ENCODE measurements at places on chromosomes 2 and 18.

DNA sequence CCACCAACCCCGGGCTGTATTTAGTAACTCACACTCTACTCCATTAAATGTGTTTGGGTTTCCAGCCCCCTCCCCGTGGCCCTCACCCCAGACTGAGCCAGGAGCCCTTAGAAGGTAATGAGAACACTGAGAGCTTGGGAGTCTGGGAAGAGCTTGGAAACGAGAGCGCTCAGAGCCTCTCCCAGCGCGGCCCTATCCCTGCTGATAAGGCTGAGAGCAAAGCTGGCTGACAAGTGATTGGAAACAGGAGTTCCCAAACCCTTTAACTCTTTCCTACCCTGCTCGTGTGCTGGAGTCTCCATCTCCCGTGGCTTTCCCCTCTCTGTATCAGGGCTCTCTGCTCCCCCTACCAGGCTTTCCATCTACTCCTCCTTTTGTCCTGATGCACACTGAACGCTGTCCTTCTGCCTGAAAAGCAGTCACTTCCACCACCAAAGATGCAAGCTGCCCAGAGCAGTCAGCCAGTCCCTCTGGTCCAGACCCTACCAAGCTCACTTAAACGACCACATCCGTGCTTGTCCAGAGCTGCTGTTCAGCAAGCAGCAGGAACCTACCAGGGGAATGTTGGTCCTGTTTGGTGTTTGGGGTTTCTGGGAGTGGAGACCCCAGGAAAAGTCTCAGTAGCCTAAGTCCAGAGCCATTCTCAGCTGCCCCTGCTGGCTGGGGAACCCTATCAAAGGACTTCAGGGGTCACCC is 100.0 kb upstream of the PKDCC start:
- no peak for DNase-seq

GRCh38 chr2:60966507-60967405 is 50.8 kb upstream of the PEX13 start:
- DNase-seq = no peak

DNA sequence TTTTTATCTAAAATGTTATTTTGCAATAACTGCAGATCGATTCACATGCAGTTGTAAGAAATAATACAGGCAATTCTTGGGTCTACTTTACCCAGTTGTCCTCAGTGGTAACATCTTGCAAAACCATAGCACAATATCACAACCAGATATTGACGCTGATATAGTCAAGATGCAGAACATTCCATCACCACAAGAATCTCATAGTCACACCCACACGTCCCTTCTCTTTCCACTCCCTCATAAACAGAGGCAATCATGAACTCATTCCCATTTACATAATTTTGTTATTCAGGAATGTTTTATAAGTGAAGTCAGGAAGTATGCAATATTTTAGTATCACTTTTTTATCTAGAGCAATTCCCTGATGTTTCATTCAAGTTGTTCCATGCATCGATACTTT is 797.5 kb upstream of the RAB6C start:
- DNase-seq = no peak

GRCh38 chr18:13236411-13236810 is 17.9 kb downstream of the LDLRAD4 start:
- no peak for DNase-seq

GRCh38 chr18:13378150-13378549 is 159.6 kb downstream of the LDLRAD4 start:
- no peak for DNase-seq

- no peak for DNase-seq
These were observed 43.5 kb upstream of the ACVR1C start for GRCh38 chr2:157672129-157672528.

DNA sequence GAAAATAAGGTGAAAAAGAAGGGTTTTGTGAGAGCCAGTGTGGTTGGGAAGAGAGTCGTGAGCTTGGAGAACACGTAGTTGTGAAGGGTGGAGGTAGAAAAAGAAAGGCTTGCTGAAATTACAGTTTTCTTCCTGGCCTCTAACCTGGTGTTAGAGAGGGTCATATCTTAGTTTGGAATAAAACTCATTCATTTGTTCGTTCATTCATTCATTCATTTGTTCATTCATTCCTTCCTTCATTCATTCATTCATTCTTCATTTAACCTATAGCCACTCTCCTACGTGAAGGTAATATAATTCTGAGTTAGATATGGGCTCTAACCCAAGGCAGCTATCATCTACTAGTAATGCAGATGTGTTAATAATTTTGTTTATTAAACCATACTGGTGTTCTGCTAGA is 111.8 kb upstream of the ZNF521 start:
- DNase-seq = no peak

DNA sequence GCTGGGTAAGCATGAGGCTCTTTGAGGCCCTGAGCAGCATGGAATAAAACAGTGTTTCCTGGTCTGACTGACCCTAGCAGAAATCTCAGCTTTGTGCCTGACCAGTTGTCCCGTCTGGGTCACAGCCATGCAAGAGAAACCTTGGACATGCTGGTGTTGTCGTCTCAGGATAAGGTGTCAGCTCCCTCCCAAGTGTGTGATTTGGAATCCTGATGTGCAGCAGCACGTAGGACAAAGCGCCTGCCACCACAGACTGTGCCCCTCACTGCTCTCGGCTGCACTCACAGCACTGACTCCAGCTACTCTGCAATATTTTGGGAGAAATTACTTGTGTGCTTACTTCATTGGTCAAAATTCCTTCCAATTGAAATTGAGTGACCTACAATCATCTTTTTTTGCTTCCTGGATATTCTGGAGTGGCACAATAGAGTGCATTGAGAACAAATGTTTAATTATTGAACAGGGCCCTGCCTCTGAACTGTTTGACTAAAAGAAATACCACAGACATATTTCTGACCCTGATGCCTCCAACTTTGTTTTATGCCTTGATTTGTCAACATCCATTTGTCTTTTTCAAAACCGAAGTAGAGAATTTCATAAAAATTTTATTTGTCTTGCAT is 352.4 kb downstream of the SOCS6 start:
- no peak for DNase-seq

DNA sequence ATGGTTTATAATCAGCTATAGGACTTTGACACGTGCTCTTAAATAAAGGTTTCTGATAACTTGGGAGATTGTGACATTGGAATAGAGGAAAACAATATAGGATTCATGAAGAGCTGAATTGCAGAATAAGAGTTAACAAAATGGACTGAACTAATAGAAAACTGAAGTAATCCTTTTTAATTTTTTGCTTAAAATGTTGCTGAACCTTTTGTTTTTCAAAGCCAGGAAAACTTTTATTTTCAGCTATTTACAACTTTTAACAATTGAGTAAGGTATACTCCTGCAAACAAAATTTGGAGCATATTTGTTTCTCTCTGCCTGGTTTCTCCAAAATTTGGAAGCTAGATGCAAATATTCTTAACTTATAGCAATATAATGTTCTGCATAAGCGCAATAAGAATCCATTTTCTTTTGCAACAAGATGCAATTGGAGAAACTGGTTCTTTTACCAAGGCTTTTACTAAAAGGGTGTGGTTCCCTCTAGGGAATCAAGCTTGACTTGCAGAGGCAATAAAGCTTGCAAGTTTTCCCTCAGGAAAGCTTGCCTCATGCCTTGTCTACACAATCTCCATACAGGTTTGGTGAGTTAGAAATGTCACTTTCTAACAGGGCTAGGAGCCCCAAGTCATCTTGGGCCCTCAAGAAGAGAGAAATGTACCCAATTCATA is 10.3 kb upstream of the PDK1 start:
- no peak for DNase-seq

- DNase-seq = no peak
These were observed 833.2 kb upstream of the CHAC2 start for GRCh38 chr2:52934323-52934898.

GRCh38 chr18:27363872-27364271 is 178.8 kb upstream of the CHST9 start:
- no peak for DNase-seq

DNA sequence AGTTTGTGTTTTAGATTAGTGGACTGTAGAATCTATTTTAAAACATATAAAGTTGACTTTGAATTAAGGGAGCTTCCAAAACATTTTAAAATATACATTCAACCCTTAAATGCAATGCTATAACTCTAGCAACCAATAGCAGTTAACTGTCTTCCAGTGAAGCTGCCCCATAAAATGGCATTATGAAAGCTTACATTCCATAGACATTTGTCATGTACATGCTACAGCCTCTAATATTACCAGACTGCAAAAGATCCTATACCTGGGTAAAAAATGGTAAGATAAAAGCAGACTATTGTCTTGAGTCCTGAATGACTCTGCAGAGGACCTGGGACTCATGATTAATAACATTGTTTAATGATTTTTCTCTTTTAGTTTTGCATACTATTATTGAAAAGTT is 489.4 kb downstream of the LRP1B start:
- DNase-seq = no peak

DNA sequence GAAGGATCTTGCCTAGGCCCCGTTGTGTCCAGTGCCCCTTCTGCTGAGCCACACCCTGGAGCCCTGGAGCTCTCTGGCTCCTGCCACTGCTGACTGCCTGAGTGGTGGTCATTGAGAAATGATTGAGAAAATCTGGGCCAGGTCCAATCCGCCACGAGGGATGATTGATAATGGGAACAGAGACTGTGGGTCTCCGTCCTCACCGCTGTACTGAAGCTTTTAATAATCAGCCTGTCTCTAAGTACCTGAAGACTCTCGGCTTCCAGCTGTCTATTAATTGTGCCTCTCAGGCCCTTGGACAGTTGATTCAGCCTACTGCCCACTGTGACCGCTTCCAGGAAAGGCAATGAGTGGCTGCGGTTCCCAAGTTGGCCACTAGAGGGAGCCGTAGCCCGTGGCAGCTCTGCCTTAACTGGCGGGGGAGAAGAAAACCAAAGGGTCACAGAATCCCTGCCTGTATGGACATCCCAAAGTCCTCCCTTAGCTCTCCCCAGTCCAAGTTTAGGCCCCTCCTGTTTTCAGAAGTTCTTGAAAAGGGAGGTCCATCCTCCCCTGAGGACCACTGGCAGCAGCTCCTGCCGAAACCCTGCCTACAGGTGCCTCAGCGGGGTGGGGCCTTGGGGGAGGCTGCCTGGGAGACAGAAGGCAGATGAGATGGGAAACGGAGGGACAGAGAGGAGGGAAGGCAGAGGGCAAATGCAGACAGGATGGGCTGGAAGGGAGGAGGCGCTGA is 213.6 kb downstream of the TNS1 start:
- DNase-seq = peak; percentile 67

DNA sequence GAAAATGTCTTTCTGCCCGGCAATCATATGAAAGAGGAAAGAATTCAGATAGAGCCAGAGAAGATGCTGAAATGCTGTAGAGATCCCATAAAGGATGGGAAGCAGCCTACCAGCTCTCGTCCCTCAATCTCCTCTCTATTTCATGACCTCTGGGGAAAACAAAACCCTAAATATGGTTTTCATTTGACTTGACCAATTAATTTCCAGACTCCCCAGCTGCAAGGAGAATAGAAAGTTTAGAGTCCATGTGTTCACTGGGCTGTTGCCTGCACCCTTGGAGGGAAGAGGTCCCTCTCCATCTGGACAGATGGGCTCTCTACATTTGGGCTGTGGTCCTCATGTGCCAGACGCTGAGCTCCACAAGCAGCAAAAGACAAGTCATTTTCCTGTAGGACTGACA is 40.6 kb downstream of the CAPN13 start:
- no peak for DNase-seq

- no peak for DNase-seq
These were observed 7.8 kb downstream of the MERTK start for GRCh38 chr2:111905990-111906735.

GRCh38 chr2:233072838-233073237 is 12.7 kb downstream of the INPP5D start:
- no peak for DNase-seq

- DNase-seq = no peak
These were observed 82.5 kb downstream of the LIMS1 start for GRCh38 chr2:108616751-108617161.

DNA sequence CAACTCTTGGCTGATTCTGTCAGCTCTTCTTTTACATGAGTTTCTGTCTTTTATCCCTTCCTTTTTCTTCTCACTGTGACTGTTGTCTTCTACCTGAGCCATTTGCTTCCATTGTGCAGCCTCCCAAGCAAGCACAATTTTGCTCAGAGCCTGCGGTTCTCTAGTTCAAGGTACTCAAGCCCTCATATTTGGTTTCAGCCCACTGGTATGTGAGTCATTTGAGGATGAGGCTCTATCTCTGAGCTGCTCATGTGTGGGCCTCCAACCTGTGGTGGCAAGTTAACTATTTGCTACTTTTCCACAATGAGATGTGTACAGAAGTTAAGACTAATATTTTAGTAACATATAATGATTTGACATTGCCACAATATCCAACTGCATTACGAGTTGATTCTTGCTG is 183.0 kb downstream of the PHLPP1 start:
- DNase-seq = no peak

GRCh38 chr2:75632813-75633212 is 13.8 kb upstream of the MRPL19 start:
- DNase-seq = no peak

DNA sequence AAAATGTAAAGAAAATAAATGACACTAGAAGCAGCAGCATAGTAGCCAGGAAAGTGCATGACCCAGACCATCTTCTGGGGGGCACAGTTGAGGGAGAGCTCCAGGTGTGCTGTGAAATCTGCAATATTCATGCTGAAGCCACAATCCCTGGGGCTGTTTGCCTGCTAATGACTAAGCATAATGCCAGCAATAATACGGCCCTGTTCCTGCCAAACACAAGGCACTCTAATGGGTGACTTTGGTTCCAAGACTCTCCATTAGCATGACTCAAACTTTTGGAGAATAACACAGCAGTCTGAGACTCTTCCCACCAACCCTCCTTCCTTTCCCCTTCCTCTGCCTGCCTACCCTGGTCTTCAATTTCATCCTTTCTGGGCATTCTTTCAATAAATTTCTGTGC is 77.9 kb upstream of the DOCK10 start:
- DNase-seq = no peak

GRCh38 chr2:239961662-239962613 is 63.2 kb downstream of the NDUFA10 start:
- no peak for DNase-seq

DNA sequence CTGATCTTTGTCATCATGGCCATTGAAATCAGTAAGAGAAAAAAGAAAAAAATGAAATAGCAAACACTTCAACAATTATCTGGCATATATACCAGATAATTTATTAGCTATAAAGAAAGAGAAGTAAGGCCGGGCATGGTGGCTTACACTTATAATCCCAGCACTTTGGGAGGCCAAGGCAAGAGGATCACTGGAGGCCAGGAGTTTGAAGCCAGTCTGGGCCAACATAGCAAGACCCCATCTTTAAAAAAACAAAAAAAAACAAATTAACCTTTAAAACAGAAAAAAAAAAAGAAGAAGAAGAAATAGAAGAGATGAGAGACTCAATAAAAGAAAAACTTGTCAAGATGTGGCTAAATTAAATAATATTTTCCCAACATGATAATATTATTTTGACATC is 61.6 kb upstream of the TGIF1 start:
- DNase-seq = no peak

- no peak for DNase-seq
These were observed 73.1 kb downstream of the SPATS2L start for GRCh38 chr2:200379481-200380090.

- DNase-seq = no peak
These were observed 5.8 kb upstream of the KCMF1 start for GRCh38 chr2:84965192-84965516.

GRCh38 chr2:118058951-118059350 is 29.3 kb upstream of the INSIG2 start:
- no peak for DNase-seq

GRCh38 chr2:204791230-204791629 is 246.0 kb downstream of the PARD3B start:
- no peak for DNase-seq

GRCh38 chr2:110900191-110900590 is 167.8 kb downstream of the ACOXL start:
- DNase-seq = no peak

- no peak for DNase-seq
These were observed 220.4 kb upstream of the MEX3C start for GRCh38 chr18:51417643-51418483.

GRCh38 chr18:7452331-7452730 is 114.8 kb upstream of the PTPRM start:
- no peak for DNase-seq
